Pulmonary artery endothelial cell (primary cell): ENCODE measurements at places on chromosomes 3 and 15. TPM values are rescaled to one million over a fixed set of nuclear protein-coding genes. Genes with fewer than 3 reads are reported as not detected.

The CEMIP gene
- 0.11 and 0.13 TPM in 2 replicates for total RNA-seq

The GOLGA6L4 gene
- total RNA-seq: 0.60 and 0.92 TPM in 2 replicates

The IQCF5 gene
- total RNA-seq: not detected in 2 replicates

The TTLL13 gene
- 0.04 TPM in 1 of 2 replicates, not detected in the other for total RNA-seq

The SNRPN gene
- total RNA-seq: 82.1 and 98.3 TPM in 2 replicates

The SCAPER gene
- 5.9 and 7.7 TPM in 2 replicates for total RNA-seq

The SI gene
- total RNA-seq: not detected in 2 replicates

The TMEM158 gene
- 6.1 and 6.3 TPM in 2 replicates for total RNA-seq

The CA12 gene
- total RNA-seq: 2.0 and 2.5 TPM in 2 replicates

The NR2E3 gene
- 0.11 TPM in 1 of 2 replicates, not detected in the other for total RNA-seq

The RASGRP1 gene
- 0.04 and 0.20 TPM in 2 replicates for total RNA-seq

The OXNAD1 gene
- total RNA-seq: 13.9 and 14.4 TPM in 2 replicates

The KCNH8 gene
- total RNA-seq: under 0.01 TPM in 1 of 2 replicates, not detected in the other

The NEK10 gene
- total RNA-seq: 4.7 and 5.6 TPM in 2 replicates

The ZNF860 gene
- total RNA-seq: 1.6 and 3.2 TPM in 2 replicates

The CRABP1 gene
- not detected in 2 replicates for total RNA-seq

The GXYLT2 gene
- total RNA-seq: 0.40 and 0.88 TPM in 2 replicates

The HLTF gene
- 34.1 and 56.9 TPM in 2 replicates for total RNA-seq

The CYP11A1 gene
- total RNA-seq: not detected in 2 replicates

The CACNA1D gene
- total RNA-seq: not detected in 2 replicates

The MRAS gene
- total RNA-seq: 7.7 and 13.3 TPM in 2 replicates

The SPESP1 gene
- 3.3 and 4.0 TPM in 2 replicates for total RNA-seq

The EPHB1 gene
- total RNA-seq: 0.33 and 0.78 TPM in 2 replicates

The CCK gene
- not detected in 2 replicates for total RNA-seq

The ALDH1A3 gene
- total RNA-seq: 26.7 and 52.1 TPM in 2 replicates

The SCG5 gene
- total RNA-seq: 0.74 and 0.92 TPM in 2 replicates

The RNU6-1 gene
- total RNA-seq: not detected in 2 replicates

The CPNE4 gene
- total RNA-seq: not detected in 2 replicates

The COL8A1 gene
- 251 and 873 TPM in 2 replicates for total RNA-seq

The C15orf62 gene
- total RNA-seq: 0.53 and 0.63 TPM in 2 replicates

The CCDC54 gene
- total RNA-seq: not detected in 2 replicates

The IGSF11 gene
- total RNA-seq: not detected in 2 replicates

The PROK2 gene
- total RNA-seq: not detected in 2 replicates

The TRH gene
- total RNA-seq: not detected in 2 replicates

The IFT57 gene
- 41.7 and 53.7 TPM in 2 replicates for total RNA-seq

The MKRN3 gene
- 0.40 TPM in 1 of 2 replicates, not detected in the other for total RNA-seq

The PLSCR2 gene
- not detected in 2 replicates for total RNA-seq
